ENCODE measurements at places on chromosomes 3 and 15. TPM values are rescaled to one million over a fixed set of nuclear protein-coding genes. Genes with fewer than 3 reads are reported as not detected.

Gene ANKUB1
- total RNA-seq = not detected

Gene ALG1L2
- not detected for total RNA-seq

Gene GPR156
- total RNA-seq = not detected

Gene RNU5B-1
- total RNA-seq = not detected

Gene MKRN3
- total RNA-seq = 0.88 TPM

Gene CFAP161
- 0.23 TPM for total RNA-seq

Gene OCA2
- not detected for total RNA-seq

Gene PLD1
- 88.7 TPM for total RNA-seq

Gene CLDN16
- 0.34 TPM for total RNA-seq

Gene GOLGA8K
- 0.19 TPM for total RNA-seq

Gene IQCH
- 1.4 TPM for total RNA-seq

Gene ECT2
- 55.3 TPM for total RNA-seq

Gene CORO2B
- 1.0 TPM for total RNA-seq

Gene SLC7A14
- 0.14 TPM for total RNA-seq

Gene IL1RAP
- 3.5 TPM for total RNA-seq

Gene CCDC80
- total RNA-seq = 8.5 TPM

Gene IGSF11
- not detected for total RNA-seq

Gene RPL39L
- total RNA-seq = 9.7 TPM

Gene TNFAIP8L3
- total RNA-seq = 49.9 TPM

Gene ARHGEF26
- 0.33 TPM for total RNA-seq

Gene AAGAB
- 86.5 TPM for total RNA-seq

Gene TTLL13
- 0.09 TPM for total RNA-seq

Gene NR2E3
- 0.05 TPM for total RNA-seq

Gene CSPG4
- 0.19 TPM for total RNA-seq

Gene TGM4
- 0.14 TPM for total RNA-seq

Gene ASB14
- not detected for total RNA-seq

Gene GRIP2
- not detected for total RNA-seq

Gene ARNT2
- total RNA-seq = 0.34 TPM

Gene PYGO1
- 0.51 TPM for total RNA-seq

Gene LRRC49
- 4.9 TPM for total RNA-seq

Gene PPARG
- total RNA-seq = 69.4 TPM

Gene CHRM5
- not detected for total RNA-seq

Gene MTHFS
- 8.7 TPM for total RNA-seq

Gene CLDN18
- not detected for total RNA-seq

Gene SAMD7
- total RNA-seq = not detected

Gene IQCF2
- not detected for total RNA-seq

Gene CADM2
- total RNA-seq = not detected

Gene FBXO40
- not detected for total RNA-seq

Gene CNTN3
- not detected for total RNA-seq

Gene PDE12
- 18.4 TPM for total RNA-seq

Gene SLC6A1
- not detected for total RNA-seq

Gene ARGFX
- not detected for total RNA-seq

Gene PPP1R14D
- not detected for total RNA-seq

Gene OXTR
- total RNA-seq = 5.3 TPM

Gene SYNPR
- not detected for total RNA-seq

Gene ZDHHC23
- 14.9 TPM for total RNA-seq

Gene SCAMP5
- 11.6 TPM for total RNA-seq

Gene PLA2G4E
- not detected for total RNA-seq
